ENCODE measurements at places on chromosomes 6 and 20.

DNA sequence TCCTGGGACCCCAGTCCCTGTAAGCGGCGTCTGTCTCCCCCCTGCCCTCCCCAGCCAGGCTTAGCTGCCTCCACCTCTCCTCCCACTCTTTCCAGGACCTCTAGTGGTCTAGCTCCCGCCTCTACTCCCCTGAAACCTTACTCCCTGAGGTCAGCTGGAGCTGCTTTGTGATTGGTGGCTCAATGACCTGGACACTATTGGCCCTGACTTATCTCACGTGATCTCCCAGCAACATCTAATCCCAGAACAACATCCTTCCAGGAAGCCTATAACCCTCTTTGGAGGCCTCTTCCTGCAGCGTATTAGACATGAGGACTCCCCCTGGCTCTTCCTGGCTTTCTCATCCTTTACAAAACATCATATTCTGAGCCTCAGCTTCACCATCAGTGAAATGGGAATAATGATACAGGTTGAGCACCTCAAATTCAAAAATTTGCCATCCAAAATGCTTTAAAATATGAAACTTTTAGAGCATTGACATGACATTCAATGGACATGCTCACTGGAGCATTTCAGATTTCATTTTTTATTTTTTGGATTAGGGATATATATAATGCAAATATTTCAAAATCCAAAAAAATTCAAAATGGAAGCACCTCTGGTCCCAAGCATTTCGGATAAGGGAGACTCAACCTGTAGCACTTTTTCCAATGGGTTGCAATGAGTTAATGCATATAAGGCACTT, 16.3 kb upstream of the SRC start:
- no peak for DNase-seq

- no peak for DNase-seq
Measured at GRCh38 chr20:35529552-35529951, at the start of gene C20orf173. Gene C20orf173, minus strand, starts transcription at chr20:35529652. Its CDS starts 279 bp downstream, at chr20:35529373.

- no peak for DNase-seq
Measured at GRCh38 chr6:124294574-124295200, 491.0 kb downstream of the NKAIN2 start.

DNA sequence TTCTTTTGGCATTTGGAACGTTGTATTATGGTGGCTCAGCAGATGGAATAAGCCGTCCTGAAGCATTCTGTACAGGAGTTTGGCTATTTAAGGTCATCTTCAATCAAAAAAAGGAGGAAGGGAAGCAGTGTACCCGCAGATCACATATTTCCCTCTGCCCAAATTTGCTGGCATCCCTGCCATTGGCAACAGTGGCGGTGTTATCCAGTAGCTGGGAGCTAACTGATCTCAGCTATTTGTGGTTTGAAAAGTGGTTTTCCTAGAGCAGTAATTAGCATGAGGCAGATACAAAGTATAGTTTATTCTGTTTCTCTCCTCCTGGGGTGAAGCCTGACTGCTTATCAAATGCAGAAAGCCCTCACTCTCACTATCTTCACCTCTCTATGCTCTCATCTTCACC, 576.8 kb downstream of the QKI start:
- DNase-seq, result no peak

DNA sequence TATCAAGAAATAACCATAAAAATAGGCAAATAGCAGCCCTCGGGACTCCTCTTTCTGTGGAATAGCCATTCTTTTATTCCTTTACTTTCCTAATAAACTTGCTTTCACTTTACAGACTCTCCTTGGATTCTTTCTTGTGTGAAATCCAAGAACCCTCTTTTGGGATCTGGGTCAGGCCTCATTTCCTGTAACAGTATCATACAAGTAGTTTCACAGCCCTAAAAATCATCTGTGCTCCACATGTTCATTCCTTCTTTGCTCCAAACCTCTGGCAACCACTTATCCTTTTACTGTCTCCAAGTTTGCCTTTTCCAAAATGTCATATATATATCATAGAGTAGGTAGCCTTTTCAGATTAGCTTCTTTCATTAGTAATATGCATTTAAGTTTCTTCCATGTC, 13.5 kb upstream of the NT5E start:
- DNase-seq, result no peak

Data from NCI-H1092 (cell line).